ENCODE measurements at places on chromosomes 12 and 14.

- no peak for DNase-seq
These were observed 192.4 kb downstream of the DICER1 start for GRCh38 chr14:94964931-94965330.

GRCh38 chr14:35140718-35141581, 18.6 kb downstream of the PRORP start:
- no peak for DNase-seq

DNA sequence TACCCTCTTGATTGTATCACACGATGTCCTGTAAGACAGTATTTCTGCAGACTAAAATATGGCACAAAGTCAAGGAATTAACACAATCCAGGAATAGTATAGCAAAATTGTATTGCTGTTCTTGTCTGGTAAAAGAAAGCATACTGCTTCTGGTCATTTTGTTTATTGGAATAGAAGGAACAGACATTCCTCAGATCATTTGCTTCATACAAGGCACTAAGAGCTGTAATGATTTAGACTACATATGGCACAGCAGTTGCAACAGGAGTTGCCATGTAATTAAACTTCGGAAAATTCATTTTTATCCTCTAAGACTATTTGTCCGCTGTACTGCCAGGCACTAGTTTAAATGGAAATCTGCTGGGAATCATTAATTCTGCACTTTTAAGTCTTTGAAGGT, 7.6 kb upstream of the KERA start:
- DNase-seq, result no peak

GRCh38 chr14:55946231-55946630, 172.0 kb upstream of the PELI2 start:
- no peak for DNase-seq

DNA sequence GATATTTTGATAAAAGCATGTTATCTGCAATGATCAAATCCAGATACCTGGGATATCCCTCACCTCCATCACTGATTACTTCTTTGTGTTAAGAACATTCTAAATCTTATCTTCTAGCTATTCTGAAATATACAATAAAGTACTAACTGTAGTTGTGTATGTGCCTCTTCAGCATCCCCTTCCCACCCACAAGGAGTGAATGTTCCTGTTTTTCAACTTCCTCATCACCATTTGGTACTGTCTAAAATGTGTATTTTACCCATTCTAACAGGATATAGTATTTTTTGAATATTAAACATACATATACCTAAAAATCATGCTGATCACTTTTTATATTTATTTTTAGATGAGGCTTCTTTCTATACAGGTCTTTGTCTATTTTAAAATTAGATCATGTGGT, 1252.6 kb downstream of the TMEM121 start:
- DNase-seq, result no peak

GRCh38 chr12:96170762-96171161, 23.4 kb upstream of the ELK3 start:
- DNase-seq, result no peak

DNA sequence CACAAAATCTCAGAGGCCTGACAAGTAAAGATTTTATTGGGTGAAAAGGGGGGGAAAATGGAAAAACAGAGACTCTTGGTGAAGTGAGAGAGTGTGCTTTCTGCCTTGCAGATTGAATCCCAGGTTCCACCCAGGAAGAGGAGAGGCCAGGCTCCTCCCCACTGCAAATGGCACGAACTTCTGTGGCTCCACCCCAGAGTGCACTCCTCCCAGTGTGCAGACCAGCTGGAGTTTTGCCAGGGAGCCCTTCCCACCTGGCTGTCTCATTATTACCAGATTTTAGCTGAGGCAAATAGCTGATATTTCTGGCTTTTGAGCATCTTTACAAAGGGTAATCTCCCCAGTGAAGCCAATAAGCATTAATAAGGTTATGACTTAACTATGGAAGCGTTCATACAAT, 51.9 kb downstream of the TESPA1 start:
- no peak for DNase-seq

GRCh38 chr12:97169889-97170567, 263.0 kb downstream of the NEDD1 start:
- DNase-seq, result no peak

- DNase-seq, result no peak
These were observed 25.1 kb downstream of the C12orf42 start for GRCh38 chr12:103470664-103471063.

- DNase-seq, result no peak
These were observed 115.9 kb downstream of the FGD4 start for GRCh38 chr12:32515137-32515873.

- no peak for DNase-seq
These were observed 115.1 kb upstream of the PCED1B start for GRCh38 chr12:46963977-46964971.

- no peak for DNase-seq
These were observed 413 bp downstream of the RARG start for GRCh38 chr12:53231671-53231920.

DNA sequence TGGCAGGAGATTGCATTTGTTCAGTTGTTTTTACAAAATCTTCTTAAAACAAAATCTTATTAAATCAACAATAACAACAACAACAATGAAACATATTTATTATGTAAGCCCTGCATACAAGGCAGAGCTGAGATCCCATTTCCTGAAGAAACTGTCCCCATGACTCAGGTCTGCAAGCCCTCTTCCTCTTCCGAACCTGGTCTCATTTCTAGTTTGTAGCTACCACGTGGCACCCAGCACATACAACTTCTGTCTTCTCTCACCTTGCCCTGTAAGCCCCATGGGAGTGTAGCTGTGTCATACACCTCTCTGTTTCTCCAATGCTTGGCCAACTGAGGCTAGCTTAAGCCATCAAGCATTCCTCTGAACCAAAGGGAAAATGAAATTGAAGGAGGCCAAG, 106.4 kb downstream of the SLC8A3 start:
- no peak for DNase-seq

DNA sequence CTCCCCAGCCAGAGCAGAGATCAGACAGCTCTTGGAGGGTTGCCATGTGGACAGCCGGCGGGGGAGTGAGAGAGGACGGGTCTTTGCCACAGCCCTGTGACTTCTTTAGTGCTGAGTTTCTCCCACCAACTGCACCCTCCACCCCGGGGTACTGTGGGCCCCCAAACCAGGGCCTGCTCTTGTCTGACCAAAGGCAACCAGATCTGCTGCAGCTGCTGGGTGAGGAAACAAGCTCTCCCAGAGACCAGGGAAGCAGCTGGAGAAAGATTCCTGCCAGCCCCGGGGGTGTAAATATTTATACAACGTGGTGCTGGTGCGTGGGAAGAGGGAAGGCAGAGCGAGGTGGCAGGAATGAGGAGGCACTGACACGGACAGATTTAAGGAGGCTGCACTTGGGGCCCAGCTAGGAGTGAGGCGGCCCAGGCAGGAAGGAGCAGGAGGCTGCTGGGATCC, 14.3 kb upstream of the ZFP36L1 start:
- no peak for DNase-seq

DNA sequence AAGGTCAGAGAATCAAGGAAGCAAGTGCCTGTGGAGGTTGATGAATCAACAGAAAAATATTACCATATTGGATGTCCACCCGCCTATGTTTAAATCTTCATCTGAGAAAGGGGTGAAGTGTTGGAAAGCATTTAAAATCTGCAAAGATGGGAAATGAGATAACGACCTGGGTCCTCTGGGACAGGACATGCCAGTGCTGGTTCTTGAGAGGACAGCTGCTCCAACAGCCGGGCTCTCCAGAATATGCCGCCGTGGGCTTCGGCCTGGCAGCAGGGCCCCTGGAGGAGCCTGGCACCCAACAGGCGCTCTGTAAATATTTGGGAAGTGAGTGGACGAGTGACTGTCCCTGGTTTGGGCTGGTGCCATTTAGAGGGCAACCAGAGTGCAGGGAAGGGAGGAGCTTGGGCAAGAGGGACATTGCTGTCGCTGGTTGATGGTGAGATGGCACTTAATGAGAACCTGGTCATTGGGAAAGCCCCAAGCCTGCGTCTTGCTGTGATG, 129.9 kb downstream of the KCNA5 start:
- DNase-seq, result no peak

- no peak for DNase-seq
These were observed 67.0 kb upstream of the CAND1 start for GRCh38 chr12:67202011-67202677.

DNA sequence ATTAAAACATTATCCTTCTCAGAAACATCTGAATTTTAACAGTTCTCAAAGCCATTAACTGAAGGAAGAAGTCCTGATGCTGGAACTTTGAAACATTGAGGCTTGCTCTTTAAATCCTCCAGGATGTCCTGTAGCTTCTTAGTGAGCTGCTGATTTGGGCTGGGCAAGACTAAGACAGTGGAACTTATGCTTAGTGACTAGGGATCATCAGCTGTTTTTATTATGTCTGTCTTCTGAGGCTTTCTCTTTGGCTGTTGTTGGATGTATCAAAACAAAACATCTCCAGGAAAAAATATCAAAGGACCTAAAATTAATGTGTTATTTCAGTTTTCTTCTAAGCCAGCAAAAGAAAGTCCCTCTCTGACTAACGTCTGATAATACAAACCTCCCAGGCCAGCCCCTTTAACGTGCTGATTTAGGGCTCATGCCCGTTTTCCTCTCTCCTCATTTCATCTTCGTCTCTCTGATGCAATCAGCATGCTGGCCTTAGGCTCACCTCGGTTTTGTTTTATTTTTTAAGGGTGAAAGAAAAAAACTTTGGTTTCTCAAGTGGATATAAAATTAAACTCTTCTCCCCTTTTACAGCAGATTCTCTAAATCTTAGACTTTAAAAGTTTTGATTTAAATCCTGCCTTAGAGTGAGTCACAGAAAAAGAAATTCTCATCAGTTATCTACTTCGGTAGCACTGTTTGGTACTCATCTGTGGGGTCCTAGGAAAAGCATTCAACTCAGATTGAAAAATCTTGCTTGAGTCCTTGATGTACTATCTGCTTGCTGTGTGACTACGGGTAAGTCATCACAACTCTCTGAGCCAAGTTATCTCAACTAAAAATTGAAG, 106.2 kb upstream of the CCDC91 start:
- no peak for DNase-seq

DNA sequence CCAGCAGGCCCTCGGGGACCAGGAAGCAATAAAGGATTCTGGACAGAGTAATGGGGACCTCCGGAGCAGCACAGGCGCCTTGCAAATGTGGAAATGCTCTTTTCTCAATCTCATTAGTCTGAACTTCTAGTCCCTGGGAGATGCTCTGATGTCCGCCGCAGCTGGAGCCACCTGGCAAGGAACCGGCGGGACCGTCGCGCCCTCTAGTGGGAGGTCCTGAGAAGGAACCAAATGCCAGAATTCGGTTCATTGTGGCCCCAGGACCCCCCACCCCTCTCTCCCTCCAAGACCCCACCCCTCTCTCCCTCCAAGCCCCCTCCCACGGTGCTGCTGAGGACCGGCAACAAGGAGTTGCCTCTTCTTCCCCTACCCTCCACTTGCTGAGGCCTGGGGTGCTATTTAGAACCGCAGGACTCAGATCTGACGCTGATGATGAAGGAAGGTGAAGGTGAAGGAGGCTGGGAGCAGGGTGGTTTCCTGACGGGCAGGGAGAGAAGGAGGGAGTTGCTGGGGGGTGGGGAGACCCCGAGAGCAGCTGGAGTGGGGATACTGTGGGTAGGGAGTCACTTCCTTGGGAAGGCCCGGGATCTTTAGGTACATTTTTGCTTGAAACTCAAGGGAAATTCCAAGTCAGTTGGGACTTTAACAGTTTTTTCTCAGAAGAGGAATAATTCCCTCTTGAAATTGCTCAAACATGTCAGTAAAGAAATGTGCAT, 42.5 kb downstream of the SMIM41 start:
- DNase-seq, result no peak

- DNase-seq, result no peak
These were observed 43.5 kb downstream of the SYNE2 start for GRCh38 chr14:63896278-63896720.

DNA sequence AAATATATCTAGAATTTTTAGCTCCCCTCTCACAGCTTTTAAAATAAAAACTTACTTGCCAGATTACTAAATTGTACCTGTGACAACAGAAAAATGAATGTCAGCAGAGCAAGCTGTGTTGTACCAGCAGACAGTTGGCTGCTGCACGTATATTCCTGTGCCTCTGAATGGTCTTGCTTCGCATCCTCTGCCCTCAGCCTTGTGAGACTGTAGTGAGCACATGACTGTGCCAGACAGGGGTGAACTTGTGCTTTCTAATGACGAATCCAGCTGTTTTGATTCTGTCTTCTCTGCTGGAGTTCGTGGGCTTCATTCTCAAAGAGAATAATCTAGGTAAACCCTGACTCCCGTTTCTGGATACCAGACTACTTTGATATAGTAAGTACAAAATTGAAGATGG, 58.3 kb upstream of the FRMD6 start:
- no peak for DNase-seq

- DNase-seq, result no peak
These were observed 8.1 kb upstream of the ADCY6 start for GRCh38 chr12:48796976-48797375.

DNA sequence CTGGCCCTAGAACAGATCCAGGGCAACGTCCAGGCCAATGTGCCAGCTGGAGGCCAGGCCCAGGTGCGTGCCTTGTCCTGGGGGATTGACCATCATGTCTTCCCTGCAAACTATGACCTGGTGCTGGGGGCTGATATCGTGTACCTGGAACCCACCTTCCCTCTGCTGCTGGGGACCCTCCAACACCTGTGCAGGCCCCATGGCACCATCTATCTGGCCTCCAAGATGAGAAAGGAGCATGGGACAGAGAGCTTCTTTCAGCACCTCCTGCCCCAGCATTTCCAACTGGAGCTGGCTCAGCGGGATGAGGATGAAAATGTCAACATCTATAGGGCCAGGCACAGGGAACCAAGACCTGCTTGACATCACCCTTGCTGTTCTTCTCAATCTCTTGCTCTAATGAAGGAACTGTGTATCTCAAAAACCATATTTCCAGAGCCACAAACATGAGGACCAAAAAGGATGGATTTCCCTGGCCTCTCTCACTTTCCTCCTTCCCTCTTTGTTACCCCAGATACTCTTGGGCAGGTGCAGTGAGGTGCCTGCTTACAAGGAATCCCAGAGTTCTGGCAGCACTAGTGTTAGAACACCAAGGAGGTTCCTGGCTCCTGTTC, 2.2 kb upstream of the TSFM start:
- DNase-seq, result no peak

- DNase-seq, result no peak
These were observed 195.5 kb downstream of the EGLN3 start for GRCh38 chr14:33755358-33755757.

- no peak for DNase-seq
These were observed 356.1 kb downstream of the DAD1 start for GRCh38 chr14:22232933-22233332.

DNA sequence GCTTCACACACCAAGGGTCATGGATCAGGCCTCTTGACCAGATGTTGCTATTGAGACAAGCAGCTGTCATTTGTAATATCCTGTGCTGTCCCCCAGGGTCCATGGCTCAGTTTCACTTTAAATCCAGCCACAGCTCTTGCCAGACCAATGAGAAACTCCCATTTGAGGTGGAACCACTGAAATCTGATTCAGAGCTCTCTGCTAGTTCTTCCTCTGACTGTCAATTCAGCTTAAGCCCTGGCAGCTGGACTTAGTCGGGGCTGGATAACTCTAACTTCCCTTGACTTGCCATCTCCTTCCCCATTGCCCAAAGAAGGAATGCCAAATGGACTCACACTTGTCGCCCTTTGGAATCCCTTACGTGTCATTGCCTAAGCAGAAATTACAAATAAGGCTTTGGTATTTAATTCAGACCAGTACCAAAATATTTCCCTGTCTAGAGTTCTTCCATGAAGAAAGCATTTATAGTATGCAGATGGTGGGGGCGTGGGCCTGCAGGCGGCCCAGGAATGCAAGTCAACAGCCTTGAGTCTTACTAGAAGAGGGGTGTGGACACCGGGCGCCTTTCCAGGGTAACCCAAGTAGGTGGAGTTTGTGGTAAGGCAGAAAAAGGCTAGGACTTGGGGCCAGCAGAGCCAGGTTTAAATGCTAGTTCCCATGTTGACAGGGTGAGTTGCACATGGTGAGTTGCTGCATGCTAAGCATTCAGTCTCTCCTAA, 96.9 kb upstream of the TMPO start:
- DNase-seq, result peak; percentile 90
